ENCODE measurements at places on chromosomes 11 and 22. TPM values are rescaled to one million over a fixed set of nuclear protein-coding genes. Genes with fewer than 3 reads are reported as not detected.

The SSRP1 gene
- 110 TPM for total RNA-seq

GRCh38 chr22:29343313-29343805, 27.9 kb upstream of the RASL10A start:
- H3K4me3 ChIP-seq = no peak overlapping the region
- H3K4me1 ChIP-seq = no peaks in the 10 kb centered on the region
- peaks cover 79% of the 10 kb centered on the region for H3K36me3 ChIP-seq
- no peaks in the 10 kb centered on the region for H3K27me3 ChIP-seq
- H3K27ac ChIP-seq = no peak overlapping the region
- DNase-seq = no peak

- peaks cover 51% of the 10 kb centered on the region for H3K4me1 ChIP-seq
- H3K27me3 ChIP-seq = peaks cover 52% of the 10 kb centered on the region
- no peak for DNase-seq
- peak overlapping the region; percentile 36 for H3K4me3 ChIP-seq
Measured at GRCh38 chr11:124762624-124763155, 600 bp upstream of the ESAM start.

GRCh38 chr11:34987617-34988016, 71.2 kb downstream of the PDHX start:
- no peaks in the 10 kb centered on the region for H3K4me1 ChIP-seq
- H3K27ac ChIP-seq = no peak overlapping the region
- H3K27me3 ChIP-seq = no peaks in the 10 kb centered on the region
- DNase-seq = no peak
- H3K4me3 ChIP-seq = no peak overlapping the region
- peaks cover 4% of the 10 kb centered on the region for H3K36me3 ChIP-seq

The LRRC56 gene
- 0.47 TPM for total RNA-seq

GRCh38 chr11:128913806-128914205, 22.6 kb downstream of the KCNJ5 start:
- H3K4me1 ChIP-seq = peaks cover 18% of the 10 kb centered on the region
- no peak overlapping the region for H3K4me3 ChIP-seq
- DNase-seq = no peak
- H3K36me3 ChIP-seq = no peaks in the 10 kb centered on the region

The KRTAP5-10 gene
- total RNA-seq = not detected

- H3K36me3 ChIP-seq = peaks cover 33% of the 10 kb centered on the region
- DNase-seq = no peak
- H3K4me3 ChIP-seq = peak overlapping the region; percentile 16
- peaks cover 17% of the 10 kb centered on the region for H3K4me1 ChIP-seq
- peak overlapping the region; percentile 95 for H3K27ac ChIP-seq
Measured at GRCh38 chr22:46791201-46791731, 28.8 kb downstream of the TBC1D22A start.

The NUCB2 gene
- total RNA-seq = 374 TPM

- H3K4me3 ChIP-seq = no peak overlapping the region
- no peak for DNase-seq
- no peak overlapping the region for H3K27ac ChIP-seq
- peaks cover 50% of the 10 kb centered on the region for H3K36me3 ChIP-seq
- H3K27me3 ChIP-seq = no peaks in the 10 kb centered on the region
Measured at GRCh38 chr11:119300198-119300964, 16.5 kb downstream of the MCAM start.

DNA sequence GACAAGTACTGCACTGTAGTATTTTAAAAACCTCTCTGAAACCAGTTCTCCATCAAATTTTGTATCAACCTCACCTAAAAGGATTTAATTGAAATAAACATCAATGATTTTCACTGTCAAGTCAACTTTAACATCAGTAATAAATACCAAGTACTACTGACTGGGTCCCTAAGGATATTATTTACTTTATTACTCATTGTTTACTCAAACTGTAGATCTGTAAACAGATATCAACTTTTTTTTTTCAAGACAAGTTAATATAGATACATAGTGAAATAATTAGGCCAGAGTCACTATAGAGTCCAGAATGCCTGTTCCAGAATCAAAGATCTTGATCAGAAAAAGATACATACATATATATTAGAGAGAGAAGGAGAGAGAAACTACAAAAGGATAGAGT, 1.6 kb downstream of the RNF141 start:
- no peak overlapping the region for H3K4me3 ChIP-seq
- no peaks in the 10 kb centered on the region for H3K27me3 ChIP-seq
- no peaks in the 10 kb centered on the region for H3K36me3 ChIP-seq
- DNase-seq = no peak
- H3K4me1 ChIP-seq = peaks cover 20% of the 10 kb centered on the region

- no peaks in the 10 kb centered on the region for H3K27me3 ChIP-seq
- no peak for DNase-seq
- H3K27ac ChIP-seq = no peak overlapping the region
- no peak overlapping the region for H3K4me3 ChIP-seq
- no peaks in the 10 kb centered on the region for H3K36me3 ChIP-seq
- no peaks in the 10 kb centered on the region for H3K4me1 ChIP-seq
Measured at GRCh38 chr11:20308601-20309000, 54.9 kb upstream of the HTATIP2 start.

GRCh38 chr11:133541720-133542095, 9.4 kb upstream of the OPCML start:
- no peaks in the 10 kb centered on the region for H3K4me1 ChIP-seq
- DNase-seq = no peak
- no peak overlapping the region for H3K27ac ChIP-seq

GRCh38 chr22:30214703-30215407, 31.7 kb downstream of the LIF start:
- no peak overlapping the region for H3K27ac ChIP-seq
- peaks cover 25% of the 10 kb centered on the region for H3K4me1 ChIP-seq
- H3K36me3 ChIP-seq = no peaks in the 10 kb centered on the region
- no peaks in the 10 kb centered on the region for H3K27me3 ChIP-seq
- H3K4me3 ChIP-seq = no peak overlapping the region
- no peak for DNase-seq
